ENCODE measurements at places on chromosomes 3 and 15.

GRCh38 chr3:53846851-53847155 is 435 bp downstream of the IL17RB start:
- no peak for DNase-seq

GRCh38 chr3:146470425-146470990 is 1.1 kb upstream of the PLSCR2 start:
- DNase-seq: no peak

DNA sequence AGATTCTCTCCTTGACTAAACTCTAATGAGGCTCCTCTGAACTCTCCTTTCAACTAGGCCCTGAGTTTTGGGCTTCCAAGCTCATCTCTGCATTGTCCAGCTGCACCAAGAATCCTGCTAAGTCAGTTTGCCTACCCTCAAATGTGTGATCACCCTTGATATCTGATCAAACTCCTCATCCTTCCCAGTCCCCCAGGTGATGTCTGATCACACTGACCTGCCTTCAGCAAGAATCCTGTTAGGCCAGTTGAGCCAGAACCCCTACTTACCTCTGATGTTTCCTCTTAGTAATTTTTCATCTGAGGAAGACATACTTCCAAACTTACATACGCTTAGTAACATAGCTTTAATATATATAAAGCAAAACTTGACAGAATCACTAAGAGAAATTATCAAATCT is 28.8 kb downstream of the SUMF1 start:
- DNase-seq: no peak

GRCh38 chr3:102124704-102125103 is 275.4 kb downstream of the NFKBIZ start:
- DNase-seq: no peak

GRCh38 chr3:86990734-86991481 is at the start of gene VGLL3:
Gene VGLL3 (minus strand): TSS chr3:86991149. CDS start chr3:86990743, 406 bp downstream.
- DNase-seq: no peak

GRCh38 chr3:48990636-48991469 is 812 bp downstream of the P4HTM start:
- no peak for DNase-seq

GRCh38 chr15:50046867-50047266 is 72.2 kb downstream of the ATP8B4 start:
- DNase-seq: no peak

DNA sequence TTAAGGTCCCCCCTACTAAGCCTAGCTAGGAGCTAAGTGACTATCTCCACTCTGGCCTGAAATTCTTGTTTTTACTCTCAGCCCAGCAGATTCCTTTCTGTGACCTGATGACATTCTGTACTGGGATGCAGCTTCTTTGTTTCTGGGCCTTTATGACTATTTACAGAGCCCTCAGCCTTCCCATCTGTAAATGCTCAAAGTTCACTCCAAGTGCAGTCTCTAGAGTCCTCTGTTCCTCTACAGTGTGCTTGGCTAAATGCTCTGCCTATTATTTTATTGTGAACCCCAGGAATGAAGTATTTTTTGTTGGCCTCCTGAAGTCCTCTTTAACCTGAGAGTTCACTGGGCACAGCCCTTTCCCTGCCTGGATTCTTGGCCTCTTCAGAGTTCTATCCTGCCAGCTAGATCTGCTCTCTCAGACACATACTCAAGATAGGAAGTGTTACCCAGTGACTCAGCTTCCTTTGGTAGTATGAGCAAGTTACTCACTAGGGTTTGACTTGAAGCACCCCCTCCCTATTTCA is 278.1 kb upstream of the P2RY1 start:
- no peak for DNase-seq

DNA sequence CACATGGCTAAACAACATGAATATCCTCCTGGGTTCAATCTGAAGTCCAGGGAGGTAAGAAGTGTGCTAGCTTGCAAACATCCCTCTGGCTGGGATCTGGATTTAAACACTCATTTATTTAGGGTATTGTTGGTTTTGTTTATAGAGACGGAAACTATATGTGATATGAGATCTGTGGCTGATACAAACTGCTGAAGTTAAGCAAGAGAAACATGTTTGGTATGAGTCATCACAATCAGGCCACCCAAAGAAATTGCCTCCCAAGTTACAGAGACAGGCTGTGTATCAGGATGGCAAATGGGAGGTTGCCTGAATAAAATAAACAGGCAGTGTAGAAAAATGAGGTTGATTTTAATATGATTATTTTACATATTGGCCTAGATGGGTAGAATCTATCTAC is 562.1 kb downstream of the IGSF11 start:
- DNase-seq: no peak

GRCh38 chr3:13578251-13578650 is 29.3 kb downstream of the FBLN2 start:
- DNase-seq: no peak

DNA sequence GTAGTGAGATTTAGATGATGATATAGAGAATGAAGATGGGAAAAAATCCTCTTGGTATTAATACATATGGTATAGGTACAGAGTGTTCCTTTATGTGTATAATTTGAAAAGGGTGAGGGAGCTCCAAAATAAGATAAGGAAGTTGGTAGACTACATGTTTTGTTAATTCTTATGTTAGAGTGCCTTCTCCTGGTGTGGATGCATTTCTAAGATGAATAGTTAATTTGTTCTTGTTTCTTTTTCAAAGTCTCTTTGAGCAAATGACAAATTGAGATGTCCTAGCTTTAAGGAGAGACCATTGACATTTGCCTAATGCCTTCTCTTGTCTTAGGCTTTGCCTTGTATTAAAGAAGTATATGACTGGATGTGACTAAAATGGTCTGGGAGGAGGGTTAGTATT is 34.1 kb downstream of the AKAP13 start:
- no peak for DNase-seq

GRCh38 chr3:53845881-53846133 is 412 bp downstream of the CHDH start:
- DNase-seq: no peak

DNA sequence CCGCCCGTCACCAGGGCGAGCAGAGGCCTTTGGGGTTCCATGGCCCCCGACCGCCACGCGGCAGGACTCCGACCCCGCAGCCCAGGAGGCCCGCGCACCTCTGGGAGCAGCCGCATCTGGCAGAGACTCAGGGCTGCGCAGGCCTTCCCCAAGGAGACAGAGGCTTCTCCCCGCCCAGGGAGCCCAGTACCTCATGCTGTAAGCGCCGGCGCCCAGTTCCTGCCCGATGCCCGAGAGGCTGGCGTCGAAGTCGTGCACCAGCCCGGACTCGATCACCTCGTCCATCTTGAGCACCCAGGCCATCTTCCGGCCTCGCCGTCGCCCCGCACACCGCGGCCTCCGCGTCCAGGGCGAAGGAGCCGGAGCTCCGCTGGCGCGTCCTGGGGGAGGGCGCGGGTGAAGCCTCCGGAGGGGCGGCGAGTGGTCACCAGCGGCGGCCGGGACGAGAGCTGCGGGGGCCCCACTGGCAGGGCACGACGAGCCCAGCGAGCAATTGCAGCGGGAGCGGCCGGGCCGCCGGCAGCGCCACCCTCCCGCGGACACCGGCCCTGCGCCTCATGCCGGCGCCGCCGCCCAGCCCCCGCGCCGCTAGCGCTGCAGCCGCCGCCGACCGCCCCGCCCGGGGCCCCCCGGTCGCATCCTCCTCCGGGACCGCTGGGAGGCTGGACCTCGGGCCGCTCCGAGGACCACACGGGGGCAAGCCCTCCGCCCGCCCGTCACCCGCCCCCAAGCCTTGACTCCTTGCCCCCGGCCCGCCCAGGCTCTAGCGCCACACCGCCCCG is 468 bp downstream of the UBP1 start:
- peak; percentile 82 for DNase-seq

DNA sequence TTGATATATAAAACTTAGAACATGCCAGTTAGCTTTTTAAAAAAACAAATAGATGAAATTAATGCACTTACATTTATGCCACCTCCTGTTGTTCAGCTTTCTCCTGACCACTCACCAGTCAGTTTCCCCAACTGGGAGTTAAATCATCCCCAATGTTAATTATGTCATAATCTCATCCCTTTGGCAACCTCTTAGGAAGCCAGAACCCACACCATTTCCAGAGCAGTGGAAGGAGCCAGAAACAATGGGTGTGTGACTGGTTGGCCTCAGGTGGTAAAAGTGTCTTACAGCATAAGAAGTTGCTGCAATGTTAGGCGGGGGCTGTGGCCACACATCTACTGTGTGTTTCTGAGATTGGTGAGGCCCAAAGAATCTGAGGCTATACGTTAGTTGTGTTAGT is 46.5 kb upstream of the MITF start:
- no peak for DNase-seq

- no peak for DNase-seq
Measured at GRCh38 chr3:12400616-12401194, 83.6 kb upstream of the TSEN2 start.

- DNase-seq: no peak
Measured at GRCh38 chr15:39013262-39013661, 448.6 kb upstream of the RASGRP1 start.

- DNase-seq: no peak
Measured at GRCh38 chr15:39641191-39641889, 60.5 kb downstream of the THBS1 start.

GRCh38 chr3:35565048-35565447 is 74.3 kb upstream of the ARPP21 start:
- no peak for DNase-seq

GRCh38 chr3:129442486-129442885 is 2.5 kb downstream of the IFT122 start:
- no peak for DNase-seq

GRCh38 chr3:46934072-46934471 is 42.5 kb downstream of the CCDC12 start:
- DNase-seq: no peak

GRCh38 chr3:158713094-158713499 is 19.2 kb downstream of the RARRES1 start:
- no peak for DNase-seq

- DNase-seq: no peak
Measured at GRCh38 chr3:11230832-11231231, 41.4 kb upstream of the ATG7 start.

- DNase-seq: no peak
Measured at GRCh38 chr3:50174517-50174895, 16.9 kb upstream of the GNAT1 start.

DNA sequence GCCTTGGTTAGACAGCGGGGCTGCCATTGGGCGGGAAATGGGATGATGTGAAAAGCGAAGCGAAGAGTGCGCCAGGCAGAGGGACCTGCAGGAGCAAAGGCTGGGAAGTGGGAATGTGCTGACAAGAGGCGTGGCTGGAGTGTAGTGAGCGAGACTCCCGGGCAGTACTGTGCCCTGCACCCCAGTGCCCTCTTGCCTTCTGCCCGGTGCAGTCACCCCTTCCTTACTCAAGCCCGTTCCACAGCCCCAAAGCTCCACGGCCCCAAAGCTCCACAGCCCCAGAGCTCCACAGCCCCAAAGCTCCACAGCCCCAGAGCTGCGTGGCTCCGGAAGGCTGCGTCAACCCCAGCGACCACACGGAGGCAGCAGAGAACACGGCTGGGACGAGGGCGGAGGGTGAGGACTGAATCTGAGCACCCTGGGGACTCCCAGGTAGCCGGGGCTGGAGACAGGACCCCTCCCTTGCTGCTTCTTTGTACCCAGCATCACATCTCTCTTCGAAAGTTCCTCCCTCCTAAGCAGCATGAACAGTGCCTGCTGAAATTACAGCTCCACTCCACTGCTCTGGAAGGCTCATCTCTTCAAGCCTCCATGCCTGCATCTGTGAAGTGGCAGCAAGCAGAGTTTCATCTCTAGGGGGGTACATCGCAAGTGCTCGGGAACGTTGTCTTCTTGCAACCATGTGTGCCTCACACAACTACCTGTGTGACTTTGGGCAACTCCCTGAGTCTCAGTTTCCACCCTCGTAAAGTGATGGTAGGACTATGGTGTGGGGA is 108.9 kb downstream of the FBLN2 start:
- DNase-seq: no peak

DNA sequence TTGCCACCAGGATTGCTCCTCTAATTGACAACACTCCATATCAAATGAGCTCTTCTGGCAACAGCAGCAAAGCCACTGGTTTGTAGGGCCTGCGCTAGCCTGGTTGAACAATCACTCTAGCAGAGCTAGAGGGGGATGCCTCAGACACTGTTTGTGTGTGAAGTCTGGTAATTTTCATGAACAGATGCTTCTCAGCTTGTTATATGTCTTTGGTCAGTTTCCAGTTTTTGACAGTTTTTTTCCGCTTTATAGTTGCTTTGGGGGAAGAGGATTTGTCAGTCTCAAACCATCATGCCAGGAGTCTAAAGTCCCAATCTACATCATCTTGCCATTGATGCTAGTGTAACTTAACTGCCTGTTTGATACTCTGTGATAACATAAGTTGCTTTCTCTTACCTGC is 136.0 kb downstream of the HCN4 start:
- DNase-seq: no peak

- no peak for DNase-seq
Measured at GRCh38 chr3:121491683-121492320, 54.0 kb downstream of the POLQ start.

DNA sequence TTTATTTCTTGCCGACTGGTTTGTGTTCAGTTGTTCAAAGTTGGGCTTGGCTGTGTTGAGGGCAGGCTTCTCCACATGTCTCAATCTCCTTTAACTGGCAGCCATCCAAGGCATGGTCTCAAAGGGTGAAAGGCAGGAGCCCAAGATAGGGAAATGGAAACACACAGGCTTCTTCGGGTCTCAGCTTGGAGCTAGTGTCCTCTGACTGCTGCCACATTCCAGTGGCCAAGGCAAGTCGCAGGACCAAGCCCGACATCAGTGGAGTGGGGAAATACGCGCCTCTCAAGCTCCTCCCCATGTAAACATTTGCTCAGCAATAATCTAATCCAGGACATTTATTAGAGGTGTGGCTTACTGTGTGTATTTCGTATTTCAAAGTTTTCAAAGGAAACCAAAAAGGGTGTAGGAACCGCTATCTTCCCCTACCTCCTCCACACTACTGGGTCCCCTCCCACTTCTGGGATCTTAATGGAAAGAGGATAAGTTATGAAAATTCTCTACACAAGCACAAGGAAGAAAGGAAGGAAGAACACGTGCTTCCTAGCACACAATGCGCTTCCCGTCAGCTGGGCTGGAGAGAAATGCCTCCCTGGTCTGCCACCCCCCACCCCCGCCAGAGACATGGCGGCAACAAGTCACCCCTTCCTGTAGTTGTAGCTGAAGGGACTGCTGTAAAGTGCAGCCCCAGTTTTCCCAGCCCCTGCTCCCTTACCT is 181.7 kb downstream of the FAM43A start:
- no peak for DNase-seq

DNA sequence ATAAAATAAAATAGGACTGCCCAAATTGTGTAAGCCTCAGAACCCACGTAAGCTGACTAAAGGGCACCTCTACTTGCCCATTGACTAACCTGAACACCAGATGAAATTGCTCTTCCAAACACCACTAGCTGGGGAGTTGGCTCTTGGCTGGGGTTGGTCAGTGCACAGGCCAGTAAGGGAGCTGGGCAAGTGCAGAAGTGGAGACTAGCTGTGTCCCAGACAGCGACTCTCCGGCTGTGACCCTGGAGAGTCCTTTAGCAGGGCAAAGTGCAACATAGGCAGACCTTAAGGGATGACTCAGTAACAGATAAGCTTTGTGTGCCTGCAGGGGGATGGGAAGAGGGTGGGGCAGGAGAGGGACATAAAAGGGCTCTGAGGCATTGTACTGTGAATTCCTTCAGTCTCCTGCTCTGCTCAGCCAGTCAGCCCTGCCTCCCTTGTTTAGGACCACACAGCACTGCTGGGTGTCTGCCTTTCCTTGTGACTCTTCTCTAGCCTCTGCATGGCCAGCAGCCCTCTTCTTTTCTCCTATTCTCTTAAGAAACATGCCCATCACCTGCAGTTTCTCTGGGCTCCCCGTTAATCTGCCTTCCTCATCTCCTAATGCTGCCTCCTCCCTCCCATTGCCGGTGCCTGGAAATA is 13.2 kb downstream of the NR1I2 start:
- no peak for DNase-seq

GRCh38 chr15:101324524-101325177 is 29.6 kb upstream of the SNRPA1 start:
- no peak for DNase-seq

- DNase-seq: no peak
Measured at GRCh38 chr15:63112871-63113270, 8.8 kb upstream of the LACTB start.
